Omental fat pad (tissue), 4 donors: ENCODE measurements at places on chromosomes 2 and 18. TPM values are rescaled to one million over a fixed set of nuclear protein-coding genes. Genes with fewer than 3 reads are reported as not detected.

Gene OTOS
- not detected for total RNA-seq

Gene RESP18
- total RNA-seq, result not detected

GRCh38 chr2:239814116-239814860 is 210.9 kb downstream of the NDUFA10 start:
- DNase-seq, result peak; percentile 11

DNA sequence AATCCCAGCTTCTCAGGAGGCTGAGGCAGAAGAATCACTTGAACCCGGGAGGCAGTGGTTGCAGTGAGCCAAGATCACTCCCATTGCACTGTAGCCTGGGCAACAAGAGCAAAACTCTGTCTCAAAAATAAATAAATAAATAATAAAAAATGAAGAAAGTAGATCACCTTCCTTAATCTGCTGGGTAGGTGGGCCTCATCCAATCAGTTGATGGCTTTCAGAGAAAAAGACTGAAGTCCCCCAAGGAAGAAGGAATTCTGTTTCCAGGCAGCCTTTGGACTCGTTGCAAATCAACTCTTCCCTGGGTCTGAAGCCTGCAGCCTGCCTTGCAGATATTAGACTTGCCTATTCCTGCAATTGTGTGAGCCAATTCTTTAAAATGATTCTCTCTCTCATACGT is 136.5 kb downstream of the TFCP2L1 start:
- DNase-seq, result no peak

GRCh38 chr2:184577743-184578142 is 20.6 kb upstream of the ZNF804A start:
- no peak for DNase-seq

- no peak for DNase-seq
Observed at GRCh38 chr2:240915526-240916341, 9.6 kb downstream of the CROCC2 start.
